Stimulated activated CD4-positive, alpha-beta T cell treated with anti-CD3 and anti-CD28 coated beads, Interleukin-4, amount 100 ng/mL, for 48 hours (primary cell): ENCODE measurements at places on chromosomes 2 and 18.

DNA sequence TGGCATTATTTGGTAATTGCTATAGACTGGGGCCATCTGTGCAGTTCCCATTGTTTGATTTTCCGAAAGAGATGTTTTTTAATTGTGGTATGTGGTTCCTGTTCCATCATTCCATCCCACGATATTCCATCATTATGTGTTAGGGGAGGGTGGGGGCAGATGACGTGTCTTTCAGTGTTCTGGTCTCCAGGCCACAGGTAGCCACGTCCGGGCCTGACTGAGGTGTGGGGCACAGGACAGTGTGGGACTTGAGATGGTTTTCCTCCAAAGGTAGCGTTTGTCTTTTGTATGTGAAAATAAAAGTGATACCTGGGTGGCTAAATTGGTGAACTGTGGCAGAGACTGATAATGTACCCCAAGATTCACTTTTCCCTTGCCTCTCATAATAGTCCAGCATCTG lies 192.2 kb upstream of the HAAO start:
- DNase-seq, result no peak

DNA sequence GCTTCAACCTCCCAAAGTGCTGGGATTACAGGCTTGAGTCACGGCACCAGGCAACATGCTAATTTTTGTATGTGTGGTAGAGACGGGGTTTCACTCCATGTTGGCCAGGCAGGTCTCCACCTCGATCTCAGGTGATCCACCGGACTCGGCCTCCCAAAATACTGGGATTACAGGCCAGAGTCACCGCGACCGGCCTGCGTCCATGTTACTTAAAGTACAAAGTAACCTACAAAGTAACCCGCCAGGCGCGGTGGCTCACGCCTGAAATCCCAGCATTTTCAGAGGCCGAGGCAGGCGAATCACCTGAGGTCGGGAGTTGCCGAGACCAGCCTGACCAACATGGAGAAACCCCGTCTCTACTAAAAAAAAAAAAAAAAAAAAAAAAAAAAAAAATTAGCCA lies 1.1 kb upstream of the ANKRD30B start:
- no peak for DNase-seq

DNA sequence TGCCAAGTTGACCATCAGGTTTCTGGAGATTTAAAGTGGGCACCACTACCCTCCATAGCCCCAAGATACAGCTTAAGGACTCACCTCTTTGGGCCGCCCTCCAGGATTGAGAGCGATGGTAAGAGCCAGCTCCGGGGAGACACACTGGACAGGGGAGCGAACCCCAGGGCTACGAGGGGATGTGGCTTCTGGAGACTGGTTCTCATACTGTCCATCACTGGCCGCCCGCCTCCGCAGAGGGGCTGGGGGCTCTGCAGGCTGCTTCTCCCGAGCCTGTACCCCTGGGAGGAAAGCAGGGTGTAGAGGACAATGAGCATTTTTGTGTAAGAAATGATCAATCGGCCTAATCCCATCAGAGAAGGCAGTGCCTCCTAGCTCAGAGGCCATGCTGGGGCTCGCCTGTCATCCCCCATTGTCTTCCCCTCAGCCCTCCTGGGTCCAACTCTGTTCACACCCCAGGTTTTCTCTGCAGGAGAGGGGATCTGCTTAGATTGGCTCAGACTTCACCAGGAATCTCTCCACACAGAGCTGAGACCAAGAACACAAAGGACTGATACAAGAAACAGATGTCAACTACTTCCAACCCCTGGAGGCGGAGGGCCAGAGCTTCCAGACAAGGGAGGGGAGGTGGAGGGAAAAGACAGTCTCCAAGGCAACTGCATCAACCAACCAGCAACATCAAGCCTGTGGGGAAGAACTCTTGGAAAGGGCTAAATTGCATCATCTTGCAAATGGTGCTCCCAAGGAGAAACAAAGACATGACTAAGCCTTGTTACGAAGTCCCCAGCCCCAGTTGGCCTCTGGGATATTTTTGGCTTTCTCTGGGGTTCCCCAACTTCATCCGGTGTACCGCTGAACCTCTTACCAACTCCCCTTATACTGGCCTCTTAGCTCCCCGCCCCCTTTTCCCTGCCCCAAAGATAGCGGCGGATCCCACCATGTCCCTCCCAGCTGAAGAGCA lies 166.6 kb downstream of the TNS1 start:
- no peak for DNase-seq

DNA sequence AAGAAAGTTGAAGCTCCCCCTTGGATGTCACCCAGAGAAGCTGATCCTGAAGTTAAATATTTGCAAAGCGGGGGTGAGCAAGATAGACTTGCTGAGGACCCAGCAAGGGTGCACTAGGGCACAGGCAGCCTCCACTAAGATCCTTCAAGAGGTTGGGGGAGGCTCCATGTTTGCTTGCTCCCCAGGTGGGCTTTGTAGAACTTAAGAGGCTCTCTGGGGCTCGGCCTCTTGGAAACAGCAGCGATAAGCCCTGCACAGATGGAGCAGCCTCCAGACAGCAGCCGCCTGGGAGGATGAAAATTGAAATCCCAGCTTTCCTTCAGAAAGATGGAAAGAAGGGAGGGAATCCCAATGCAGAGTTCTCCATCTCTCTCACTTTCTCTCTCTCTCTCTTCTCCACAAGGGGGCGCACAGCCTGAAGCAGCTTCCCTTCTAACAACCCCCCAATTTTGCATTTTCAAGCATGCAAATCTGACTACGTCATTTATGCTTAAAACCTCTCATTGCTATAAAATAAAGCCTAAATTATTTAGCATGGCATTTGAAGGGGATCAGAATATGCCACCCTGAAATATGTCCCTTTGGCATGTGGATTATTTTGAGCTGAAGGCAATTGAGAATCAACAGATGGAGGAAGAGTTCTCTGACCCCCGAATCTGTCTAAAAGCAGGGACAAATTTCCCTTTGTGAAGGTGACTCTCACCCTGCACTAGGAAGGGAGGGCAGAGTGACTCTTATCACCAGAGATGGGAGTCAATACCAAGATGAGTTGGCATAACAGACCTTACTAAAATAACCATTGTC lies 185.7 kb upstream of the KLHL29 start:
- DNase-seq, result no peak

DNA sequence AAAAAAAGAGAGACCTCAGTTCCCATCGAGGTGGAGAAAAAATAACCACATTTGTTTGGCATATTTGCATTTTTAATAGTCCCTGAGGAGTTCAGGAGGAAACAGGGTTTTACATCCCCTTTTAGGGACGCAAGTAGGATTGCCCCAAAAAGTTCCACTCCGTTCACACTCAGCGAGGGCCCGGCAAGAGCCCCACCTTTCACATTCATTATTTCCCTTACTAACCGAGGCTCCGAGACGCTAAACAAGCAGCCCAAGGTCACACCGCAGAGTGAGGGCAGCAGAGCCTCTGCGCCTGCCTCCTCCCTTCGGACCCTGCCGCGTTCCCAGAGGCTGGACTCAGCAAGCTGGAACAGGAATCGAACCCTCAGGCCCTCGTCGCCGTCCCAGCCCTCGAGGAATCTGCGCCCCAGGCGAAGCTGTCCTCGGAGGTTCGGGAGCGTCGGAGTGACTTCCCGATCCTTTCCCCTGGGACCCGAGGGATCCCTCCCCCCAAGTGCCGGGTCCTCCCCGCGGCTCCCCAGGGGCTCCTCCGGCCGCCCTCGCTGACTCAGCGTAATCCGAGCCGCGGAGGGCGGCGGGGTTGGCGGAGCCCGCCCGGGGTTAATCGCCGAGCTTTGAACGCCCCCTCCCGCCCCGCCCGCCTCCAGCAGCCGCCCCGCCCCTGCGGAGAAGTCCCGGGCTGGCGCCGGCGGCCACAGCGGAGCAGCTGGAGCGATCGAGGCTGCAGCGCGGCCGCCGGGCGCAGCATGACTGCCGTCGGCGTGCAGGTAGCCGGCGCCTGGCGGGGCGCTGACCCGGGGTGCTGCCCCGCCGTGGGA lies at the start of gene TMEM37:
Gene TMEM37, plus strand, starts transcription at position 700 of the 821 bp plus-strand sequence. Its CDS starts 50 bp downstream, at position 750.
- DNase-seq, result no peak

- DNase-seq, result no peak
Measured at GRCh38 chr2:241858206-241859016, at the start of gene PDCD1. TSS of gene PDCD1 (minus strand) at chr2:241858894. CDS start at chr2:241858838, 56 bp downstream.

DNA sequence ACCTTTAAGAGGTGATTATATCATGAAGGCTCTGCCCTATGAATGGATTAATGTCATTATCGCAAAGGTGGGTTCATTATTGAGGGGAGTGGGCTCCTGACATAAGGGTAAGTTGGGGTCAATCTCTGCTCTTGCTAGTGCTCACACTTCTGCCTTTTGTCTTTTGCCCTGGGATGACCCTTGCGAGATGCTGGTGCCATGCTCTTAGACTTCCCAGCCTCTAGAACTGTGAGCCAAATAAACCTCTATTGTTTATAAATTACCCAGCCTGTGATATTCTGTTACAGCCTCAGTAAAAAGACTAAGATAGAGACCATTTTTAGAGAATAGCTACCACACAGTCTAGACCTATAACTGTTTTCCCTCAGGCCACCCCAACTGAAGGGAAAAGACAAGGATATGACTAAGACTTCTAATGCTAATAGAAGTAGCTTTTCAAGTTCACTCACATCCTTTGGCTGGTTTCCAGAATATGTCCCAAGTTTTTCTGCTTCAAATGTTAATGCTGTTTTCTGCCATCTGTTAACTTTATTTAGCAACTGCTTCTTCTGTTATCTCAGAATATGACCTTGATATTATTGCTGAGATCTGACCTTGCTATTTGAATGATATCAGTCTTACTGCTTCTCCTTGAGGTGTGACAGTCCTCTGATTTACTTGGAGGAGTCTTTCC lies 65.1 kb upstream of the STAM2 start:
- no peak for DNase-seq

- DNase-seq, result no peak
Measured at GRCh38 chr2:127640082-127641072, 5.6 kb upstream of the GPR17 start.

DNA sequence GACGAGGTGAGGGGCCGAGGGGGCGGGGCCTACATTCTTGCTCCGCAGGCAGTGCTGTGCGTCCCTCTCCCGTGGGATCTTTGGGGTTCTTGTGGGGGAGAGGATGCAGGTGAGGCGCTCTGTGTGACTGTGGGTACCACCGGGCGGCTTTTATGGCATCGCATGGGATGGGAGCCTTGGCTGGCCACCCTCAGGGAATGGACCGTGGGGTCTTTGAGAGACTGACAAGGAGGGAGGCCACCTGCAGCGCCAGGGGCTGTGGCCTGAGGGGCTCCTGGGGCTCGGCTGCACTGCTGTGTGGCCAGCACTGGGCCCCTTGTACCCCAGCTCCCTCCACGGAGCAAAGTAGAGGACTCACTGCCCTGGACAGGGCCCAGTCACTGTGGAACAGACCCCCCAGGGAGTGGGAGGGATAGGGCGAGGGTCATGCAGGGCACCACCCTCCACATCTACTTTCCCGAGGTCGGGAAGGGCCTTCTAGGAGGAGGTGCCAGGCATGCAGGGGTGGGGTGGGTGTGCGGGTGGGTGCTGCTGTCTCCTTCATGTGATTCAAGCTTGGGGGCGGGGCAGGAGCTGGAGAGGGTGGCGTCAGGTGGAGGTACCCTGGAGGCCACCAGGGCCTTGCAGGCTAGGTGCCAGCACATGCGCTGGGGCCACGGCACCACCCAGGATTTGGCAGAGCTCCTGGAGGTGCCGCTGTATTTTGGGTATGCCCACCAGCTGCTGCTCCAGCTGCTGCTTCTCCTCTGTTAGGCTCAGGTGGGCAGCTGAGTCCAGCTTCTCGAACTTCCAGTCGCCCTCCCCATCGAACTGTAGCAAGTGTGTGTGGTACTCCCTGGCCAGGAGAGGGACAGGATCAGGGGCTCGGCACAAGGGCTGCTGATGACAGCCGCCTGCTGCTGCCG lies 1072.4 kb downstream of the RPIA start:
- DNase-seq, result no peak

DNA sequence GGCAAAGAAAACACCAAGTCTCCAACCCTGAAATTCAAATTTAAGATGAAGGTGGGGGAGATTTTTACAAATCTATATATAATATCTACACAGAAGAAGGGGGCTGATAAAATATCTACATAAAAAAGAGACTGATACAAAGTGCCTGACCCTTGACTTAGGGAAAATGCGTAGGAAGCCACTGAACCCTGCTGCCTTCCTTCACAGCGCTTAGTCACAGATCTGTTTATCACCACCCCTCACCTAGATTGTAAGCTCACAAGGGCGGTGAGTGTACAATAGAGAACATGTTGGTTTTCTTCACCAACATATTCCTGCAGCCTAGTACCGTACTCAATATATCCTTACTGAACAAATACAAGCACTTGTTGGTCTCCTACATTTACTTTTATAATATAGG lies 54.3 kb downstream of the NOL10 start:
- DNase-seq, result no peak

GRCh38 chr2:143802242-143802641 lies 673.0 kb downstream of the ARHGAP15 start:
- no peak for DNase-seq

- DNase-seq, result no peak
Measured at GRCh38 chr18:32349728-32350395, 120.8 kb downstream of the GAREM1 start.

GRCh38 chr2:180955101-180955500 lies 25.3 kb upstream of the UBE2E3 start:
- DNase-seq, result no peak

- no peak for DNase-seq
Measured at GRCh38 chr18:46429130-46429529, 227.9 kb downstream of the LOXHD1 start.

- DNase-seq, result no peak
Measured at GRCh38 chr2:102674836-102675235, 55.5 kb downstream of the SLC9A2 start.
